ENCODE measurements at places on chromosomes 4 and X.

DNA sequence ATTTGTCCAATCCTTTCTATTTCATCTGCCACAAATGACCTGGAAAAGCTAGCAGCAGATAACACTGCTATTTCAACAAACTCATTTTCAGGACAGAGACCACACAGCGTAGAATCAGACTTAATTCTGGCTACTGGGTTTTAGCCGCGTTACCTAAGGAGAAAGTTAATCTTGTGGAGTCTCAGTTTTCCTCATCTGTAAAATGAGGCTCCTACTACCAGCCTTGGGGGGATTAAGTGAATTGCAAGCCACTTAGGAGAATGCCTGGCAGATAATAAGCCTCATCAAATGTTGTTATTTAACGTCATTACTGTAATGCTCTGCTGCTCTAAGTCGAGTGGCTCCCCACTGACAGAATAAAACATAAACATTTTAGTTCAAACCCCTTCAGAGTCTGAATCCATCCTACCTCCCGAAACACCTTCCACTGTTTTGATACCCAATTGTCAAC, 1.4 kb downstream of the CCNI start:
- no peak for DNase-seq

DNA sequence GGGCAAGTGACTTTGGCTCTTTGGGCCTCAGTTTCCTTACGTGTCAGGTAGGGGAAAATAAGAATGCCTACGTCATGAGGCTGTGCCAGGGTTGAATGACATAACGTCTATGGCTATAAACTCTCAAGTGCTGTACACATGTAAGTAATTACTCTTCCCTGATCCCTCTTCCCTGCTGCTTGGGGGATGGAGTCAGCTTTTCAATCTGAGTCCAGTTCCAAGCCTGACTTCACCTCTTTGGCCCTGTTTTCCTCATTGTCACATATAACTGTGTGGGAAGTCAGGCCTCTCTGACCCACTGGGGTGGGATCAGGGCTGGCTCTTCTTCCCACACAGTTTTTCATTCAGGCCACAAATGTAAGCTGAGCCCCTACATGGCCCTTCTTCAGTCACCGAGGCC, 11.4 kb upstream of the CITED1 start:
- DNase-seq, result no peak

DNA sequence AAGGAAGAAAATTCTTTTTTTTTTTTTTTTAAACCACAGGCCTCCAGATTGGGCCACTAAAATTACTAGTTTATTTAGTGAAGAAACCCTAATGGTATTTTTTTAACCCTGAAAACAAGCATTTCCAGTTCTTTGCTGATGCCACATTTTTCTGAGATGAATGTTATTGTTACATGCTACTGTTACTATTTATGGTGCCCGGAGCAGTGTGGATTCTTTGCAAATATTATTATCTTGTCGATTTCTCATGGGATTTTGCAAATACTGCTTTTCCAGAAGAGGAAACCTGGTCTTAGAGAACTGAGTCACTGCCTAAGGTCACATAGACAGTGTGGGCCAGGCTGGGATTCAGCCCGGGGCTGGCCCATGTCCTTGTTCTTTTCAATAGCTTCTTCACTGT, 8.7 kb upstream of the ALAS2 start:
- DNase-seq, result no peak

- no peak for DNase-seq
These were observed 20.6 kb upstream of the TEC start for GRCh38 chr4:48290146-48290772.

- DNase-seq, result no peak
These were observed 2.9 kb upstream of the MTM1 start for GRCh38 chrX:150565551-150565950.

- no peak for DNase-seq
These were observed 12.5 kb upstream of the FAM13A start for GRCh38 chr4:89069481-89069880.

DNA sequence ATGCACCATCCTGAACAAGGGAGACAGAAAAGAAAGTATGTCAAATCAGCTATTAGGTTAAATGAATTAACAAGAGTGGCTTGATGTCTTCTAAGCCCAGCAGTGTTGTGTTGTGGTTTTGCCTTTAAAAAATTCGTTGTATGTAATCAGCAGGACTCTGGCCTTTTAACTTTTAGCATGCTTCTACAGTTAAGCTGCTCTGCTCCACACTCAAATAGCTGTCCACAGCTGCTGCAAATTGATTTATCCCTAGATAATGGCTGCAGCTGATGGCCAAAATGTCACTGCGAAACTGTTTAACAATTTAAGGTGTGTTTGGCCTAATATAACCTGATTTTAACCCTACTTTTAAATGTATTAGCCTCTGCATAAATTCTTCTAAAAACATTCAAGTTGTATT, 85.8 kb downstream of the CXXC4 start:
- DNase-seq, result no peak

DNA sequence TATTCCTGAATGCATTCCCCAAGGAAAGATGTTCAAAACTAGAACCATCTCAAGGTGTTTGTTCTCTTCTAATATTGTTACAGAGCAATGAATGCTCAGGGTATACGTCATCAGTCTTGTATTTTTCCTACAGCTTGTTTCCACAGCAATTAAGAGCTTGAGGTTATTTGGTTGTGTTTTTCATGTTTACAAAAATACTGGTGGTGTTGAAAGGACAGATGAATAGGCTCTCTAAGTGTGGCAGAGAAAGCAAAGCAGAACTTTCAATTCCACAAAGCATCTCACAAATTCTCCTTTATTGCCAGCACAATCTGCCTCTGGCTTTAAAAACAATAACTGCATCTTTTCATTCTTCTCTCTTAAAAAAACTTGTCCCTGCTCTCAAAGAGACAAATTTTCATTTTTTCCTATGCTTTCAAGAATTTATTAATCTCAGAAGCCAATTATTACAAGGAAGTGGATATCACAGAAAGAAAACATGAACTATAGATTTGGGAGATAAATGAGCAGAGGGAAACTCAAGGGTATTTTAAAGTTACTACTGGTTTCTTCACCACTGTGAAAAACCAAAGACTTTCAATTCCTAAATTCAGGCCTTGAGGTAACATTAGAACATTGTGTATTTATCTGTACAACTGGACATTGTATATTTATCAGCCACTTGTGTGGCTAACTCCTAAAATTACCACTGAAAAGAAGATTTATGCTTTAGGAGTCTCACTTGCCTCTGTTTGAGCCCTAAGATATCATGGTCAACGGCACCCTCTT, 49.2 kb downstream of the DDX53 start:
- DNase-seq, result no peak

GRCh38 chr4:175674219-175674618, 137.8 kb downstream of the GPM6A start:
- no peak for DNase-seq

DNA sequence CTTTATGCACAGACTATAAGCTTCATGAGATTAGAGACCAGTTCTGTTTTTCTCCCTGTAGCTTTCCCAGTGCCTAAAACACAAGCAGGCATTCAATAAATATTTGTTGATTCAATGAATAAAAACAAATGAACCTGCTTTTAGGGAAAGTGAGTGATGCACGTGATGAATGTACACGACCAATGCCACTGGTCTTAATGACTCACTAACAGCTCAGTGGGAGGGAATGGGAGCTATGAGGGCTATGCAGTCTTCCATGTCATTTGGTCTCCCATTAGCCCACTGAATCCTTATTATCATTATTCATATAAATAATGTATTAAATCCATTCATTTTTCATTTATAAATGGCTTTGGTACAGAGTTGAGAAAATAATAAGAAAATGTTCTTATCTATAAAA, 247.4 kb downstream of the FBXO8 start:
- DNase-seq, result no peak

DNA sequence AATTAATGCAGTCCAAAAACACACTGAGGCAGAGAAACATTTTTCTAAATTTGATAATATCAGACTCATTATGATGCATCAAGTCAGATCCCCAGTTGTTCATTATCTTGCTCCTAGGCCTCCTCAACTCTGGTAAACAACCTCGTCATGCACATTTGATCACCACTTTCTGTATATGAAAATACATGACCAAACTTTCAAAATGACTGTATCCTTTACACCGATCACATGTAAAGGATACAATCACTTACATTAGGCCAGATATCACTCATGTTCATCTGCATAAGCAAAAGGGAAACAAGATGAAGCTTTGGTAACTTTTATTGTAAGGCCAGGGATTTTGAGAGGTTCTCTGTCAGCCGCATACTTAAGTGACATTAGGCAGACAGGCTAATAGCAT, 99.4 kb upstream of the IL1RAPL1 start:
- DNase-seq, result no peak

DNA sequence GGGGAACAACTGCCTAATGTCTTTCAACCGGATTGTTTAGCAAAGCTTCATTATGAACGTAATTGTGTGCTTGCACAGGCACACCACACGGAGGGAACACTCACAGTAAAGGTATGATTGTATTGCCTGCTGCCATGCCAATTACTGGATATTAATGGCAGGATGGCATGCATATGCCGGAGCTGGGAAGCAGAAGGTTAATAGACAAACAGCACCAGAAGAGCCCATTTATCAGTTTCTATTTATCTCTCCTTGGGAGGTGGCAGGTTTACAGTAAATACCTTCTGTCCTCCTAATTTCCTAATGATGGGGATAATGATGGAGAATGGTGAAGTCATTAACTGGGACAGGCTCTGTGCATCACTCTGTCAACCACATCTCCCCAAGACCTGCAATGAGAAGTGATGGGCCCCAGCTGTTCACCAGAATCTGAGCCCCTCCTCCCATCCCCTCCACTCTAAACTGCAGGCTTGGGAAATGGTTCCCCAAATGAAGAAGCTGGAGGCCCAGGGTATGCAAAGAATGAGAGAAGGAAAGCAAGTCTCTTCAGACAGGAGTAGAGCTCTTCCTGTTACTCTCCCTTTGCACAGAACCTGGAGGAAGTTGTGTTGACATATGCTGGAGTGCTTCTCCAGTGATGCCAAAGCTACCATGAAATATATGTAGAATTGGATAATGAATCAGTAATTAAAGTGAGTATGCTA, 160.8 kb downstream of the NAA11 start:
- DNase-seq, result no peak

DNA sequence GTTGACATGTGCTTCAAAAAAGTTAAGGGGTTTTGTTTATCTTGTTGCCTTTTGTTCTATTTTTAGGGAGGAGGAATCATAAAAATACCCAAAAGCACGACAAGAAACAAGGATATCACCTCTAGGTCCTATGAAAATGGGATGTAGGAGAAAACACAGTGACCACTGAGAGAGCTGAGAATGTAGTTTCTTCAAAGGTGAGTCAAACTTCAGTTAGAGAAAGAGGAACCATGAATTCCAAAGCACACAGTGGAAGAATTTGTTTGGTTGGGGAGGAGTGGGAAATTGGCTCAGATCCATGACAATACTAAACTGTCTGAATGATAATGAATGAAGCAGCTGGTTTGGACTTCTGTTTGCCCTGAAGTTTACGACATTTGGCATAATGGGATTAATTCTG, 19.1 kb upstream of the FRYL start:
- DNase-seq, result no peak

- no peak for DNase-seq
These were observed 224.4 kb upstream of the PCDH7 start for GRCh38 chr4:30495651-30496310.

- no peak for DNase-seq
These were observed 26.2 kb upstream of the MAP9 start for GRCh38 chr4:155402941-155403340.

- no peak for DNase-seq
These were observed 111.7 kb upstream of the PDHA2 start for GRCh38 chr4:95728145-95728544.

DNA sequence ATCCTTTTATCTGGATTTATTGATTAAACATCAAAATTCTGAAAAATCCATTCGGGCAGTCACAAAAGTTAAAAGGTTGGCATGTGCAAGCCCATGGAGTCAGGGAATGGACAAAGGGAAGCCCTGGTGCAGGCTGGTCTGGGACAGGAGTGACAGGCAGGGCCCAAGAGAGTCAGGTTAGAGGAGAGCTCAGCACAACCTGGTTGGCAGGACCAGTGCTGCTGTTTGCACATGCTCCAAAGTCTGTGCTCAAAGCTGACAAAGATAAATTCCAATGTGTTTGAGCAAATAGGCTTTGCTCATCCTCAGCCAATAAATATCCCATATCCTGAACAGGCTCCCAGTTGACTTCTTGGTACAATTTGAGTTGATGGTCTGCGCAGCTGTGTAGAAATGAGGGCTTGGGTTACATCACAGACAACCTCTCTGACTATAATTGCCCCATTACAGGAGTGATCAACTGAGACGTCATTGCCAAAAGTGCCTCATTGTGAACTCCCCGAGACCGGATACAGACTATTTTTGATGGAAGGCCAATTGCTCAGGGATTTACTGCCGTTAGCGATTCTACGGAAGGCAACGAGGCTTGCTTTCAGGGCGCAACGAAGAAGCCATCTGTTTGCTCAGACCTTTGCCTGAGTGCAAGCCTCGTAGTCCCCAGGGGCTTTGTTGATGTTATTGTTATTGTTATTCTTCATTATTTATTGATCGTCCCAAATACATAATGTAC, 1008.1 kb upstream of the TENM3 start:
- no peak for DNase-seq

- DNase-seq, result no peak
These were observed 83.3 kb downstream of the STK32B start for GRCh38 chr4:5134620-5135019.

DNA sequence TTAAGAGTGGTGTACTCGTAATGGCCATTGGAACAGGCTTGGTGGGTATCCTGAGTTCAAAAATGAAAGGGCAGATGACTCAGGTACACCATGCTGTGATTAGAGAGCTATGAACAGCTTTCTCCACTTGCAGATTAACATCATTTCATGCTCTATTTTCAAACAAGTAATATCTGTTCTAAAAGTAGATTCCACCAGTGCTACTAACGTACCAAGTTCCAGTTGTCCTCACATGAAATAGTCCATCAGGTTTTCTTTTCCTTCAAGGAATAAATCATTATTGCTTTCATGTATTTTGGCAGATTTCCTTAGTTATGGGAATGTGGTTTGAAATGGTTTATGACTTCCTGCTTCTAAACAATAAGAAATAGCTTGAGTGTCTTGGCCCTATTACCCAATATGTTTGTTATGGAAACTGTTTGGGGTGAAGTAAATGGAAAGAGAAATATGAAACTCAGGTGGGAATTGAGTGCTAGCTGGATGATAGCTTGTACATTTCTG, 49.9 kb downstream of the PCDH7 start:
- DNase-seq, result no peak

- no peak for DNase-seq
These were observed 24.6 kb upstream of the GLRA3 start for GRCh38 chr4:174853629-174854028.

DNA sequence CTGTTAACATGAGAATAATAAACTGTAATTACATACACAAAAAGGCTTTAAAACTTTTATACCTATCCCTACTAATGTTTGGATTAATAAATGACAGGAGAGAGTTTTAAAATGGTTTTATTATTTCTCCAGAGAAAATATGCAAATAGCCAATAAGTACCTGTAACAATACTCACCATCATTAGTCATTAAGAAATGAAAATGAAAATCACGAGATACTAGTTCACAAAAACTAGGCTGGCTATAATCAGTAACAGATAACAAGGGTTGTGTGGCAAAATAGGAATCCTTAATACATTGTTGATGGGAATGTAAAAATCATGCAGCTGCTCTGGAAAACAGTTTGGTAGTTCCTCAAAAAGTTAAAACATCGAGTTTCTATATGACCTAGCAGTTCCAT, 25.2 kb upstream of the AP1AR start:
- no peak for DNase-seq
